AG04449 (cell line): ENCODE measurements at places on chromosomes 12 and 14.

GRCh38 chr14:70638416-70638815, 3.3 kb upstream of the TTC9 start:
- no peak for DNase-seq

DNA sequence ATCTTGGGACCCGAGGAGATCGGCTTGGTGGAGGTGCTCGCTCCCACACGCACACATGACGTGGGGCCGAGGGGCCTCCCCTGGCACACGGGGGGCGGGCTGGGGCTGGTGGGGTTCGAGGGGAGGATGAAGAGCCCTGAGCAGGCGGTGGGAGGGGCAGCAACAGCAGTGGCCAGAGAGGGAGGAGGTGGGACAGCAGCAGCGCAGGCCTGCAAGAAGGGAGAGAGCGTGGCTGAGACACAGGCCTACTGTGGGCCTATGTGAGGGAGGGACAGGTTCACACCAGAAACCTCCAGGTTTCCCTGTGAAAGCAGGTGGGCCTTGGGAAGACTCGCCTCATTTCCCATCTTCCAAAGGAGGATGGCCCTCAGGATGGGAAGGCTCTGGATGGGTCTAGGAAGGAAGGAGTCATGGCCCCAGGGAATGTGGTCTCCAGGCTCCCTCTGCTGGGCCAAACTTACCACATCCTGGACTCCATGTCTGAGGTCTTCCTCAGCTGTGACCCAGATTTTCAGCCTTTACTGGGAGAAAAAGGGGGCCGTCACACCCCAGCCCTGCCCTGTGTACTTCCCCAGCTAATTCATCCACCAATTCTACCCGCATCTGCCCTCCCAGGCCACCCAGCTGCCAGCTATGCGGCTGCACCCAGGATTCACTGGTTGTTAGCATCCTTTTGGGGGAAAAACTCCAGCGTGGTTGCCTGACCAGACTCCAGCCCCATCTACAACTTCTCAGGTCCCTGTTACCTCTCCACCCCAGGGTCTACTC, 2.8 kb downstream of the PIANP start:
- DNase-seq = no peak

- no peak for DNase-seq
Observed at GRCh38 chr12:39959031-39959430, 146.8 kb downstream of the SLC2A13 start.

DNA sequence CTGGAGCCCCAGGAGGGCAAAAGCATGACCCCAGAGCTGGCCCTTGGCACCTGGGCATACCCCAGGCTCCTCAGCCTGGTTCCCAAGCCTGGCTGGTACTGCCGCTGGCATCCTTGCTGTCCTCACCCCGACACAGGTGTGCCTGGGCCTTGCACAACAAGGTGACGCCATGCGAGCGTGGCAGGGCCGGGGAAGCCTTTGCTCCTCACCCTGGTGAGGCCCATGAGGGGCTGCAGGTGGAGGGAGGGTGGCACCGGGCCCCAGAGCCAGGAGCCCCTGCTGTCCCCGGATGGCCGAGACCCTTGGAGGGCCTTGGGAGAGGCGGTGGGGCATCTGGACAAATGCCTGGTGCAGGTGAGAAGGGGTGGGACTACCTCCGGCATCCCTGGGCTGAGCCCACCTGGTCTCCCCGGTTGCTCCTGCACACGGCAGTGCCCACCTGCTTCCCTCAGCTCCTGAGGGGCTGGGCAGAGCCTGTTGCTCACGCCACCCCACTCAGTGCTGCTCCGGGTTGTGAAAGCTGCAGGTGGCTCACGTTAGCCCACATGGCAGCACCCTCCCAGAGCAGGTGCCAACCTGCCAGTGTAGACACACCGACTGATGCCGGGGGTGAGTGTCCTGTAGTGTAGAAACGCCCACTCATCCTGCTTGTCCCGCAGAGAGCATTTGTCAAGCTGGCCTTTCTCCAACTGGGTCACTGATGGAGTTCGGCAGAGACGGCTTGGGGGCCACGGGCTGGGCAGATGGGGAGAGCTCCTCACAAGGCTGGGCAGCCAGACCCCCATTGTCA, 24.6 kb upstream of the KIF26A start:
- DNase-seq = no peak

DNA sequence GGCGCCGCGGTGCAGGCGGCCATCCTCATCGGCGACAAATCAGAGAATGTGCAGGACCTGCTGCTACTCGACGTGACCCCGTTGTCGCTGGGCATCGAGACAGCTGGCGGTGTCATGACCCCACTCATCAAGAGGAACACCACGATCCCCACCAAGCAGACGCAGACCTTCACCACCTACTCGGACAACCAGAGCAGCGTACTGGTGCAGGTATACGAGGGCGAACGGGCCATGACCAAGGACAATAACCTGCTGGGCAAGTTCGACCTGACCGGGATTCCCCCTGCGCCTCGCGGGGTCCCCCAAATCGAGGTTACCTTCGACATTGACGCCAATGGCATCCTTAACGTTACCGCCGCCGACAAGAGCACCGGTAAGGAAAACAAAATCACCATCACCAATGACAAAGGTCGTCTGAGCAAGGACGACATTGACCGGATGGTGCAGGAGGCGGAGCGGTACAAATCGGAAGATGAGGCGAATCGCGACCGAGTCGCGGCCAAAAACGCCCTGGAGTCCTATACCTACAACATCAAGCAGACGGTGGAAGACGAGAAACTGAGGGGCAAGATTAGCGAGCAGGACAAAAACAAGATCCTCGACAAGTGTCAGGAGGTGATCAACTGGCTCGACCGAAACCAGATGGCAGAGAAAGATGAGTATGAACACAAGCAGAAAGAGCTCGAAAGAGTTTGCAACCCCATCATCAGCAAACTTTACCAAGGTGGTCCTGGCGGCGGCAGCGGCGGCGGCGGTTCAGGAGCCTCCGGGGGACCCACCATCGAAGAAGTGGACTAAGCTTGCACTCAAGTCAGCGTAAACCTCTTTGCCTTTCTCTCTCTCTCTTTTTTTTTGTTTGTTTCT, 1.7 kb downstream of the HSPA2 start:
- no peak for DNase-seq

DNA sequence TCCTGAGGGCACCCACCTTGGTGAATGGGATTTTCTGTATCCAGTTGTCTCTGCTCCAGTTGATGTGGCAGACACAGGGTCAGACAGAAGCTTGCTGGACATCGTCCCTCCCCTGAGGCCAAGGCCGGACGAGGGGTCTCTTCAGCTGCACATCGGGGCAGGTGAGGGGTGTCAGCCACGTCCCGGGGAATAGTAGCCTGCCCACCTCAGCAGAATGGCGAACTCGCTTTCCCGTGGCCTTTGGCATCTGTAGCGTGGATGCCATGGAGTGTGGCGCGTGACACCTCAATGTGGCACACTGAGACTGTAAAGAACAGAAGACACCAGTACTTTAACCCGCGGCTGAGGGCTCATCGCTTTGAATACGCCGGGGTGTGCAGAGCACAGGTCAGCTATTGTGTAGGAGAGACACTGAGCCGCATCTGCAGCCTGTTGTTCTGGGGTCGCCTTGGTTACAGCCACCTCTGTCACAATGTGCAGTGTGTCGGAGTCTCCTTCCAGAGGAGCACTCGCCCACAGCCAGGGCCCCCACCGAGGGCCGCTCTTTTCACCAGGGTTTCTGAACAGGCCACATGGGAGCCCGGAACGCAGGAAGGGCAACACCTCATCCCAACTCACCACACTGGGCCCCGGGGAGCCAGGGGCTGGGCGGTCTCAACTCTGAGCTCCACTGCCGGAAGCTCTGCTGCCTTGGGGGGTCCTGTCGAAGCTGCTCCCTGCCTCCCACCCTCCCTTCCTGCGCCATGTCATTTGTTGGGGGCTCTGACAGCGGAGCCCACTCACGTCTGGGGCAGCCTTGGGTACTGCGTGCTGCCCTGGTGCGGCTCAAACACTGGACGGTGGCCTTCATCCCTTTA, 77.0 kb downstream of the ADGRD1 start:
- DNase-seq = no peak
